ENCODE measurements at places on chromosomes 6 and 20.

DNA sequence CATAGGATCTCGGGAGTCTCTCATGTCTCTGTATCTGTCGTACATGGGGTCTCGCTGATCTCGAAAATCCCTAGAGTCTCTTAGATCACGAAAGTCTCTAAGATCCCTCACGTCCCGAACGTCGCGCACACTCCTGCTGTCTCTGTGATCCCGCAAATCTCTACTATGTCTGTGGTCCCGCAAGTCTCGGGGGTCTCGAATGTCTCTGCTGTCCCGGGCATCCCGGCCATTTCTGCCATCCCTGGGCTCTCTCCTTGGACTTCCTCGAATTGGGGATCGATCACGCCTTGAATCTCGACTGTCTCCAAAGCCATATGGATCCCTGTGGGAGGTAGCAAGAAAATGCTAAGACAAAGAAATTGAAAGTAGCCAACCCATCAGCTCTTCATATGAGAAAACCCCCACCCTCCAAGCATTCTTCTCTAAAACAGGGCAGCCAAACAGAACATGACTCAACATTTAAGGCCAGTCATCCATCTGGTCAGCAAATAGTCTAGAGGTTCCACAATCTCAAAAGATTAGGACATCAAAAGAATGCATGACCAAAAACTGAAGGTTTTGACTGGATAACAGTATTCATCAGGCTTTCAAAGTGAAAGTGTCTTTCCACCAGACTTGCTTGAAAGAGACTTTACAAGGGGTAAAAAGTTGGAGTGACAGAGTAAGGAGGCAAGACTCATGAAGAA is 19.4 kb downstream of the NCOA5 start:
- DNase-seq: no peak

- DNase-seq: no peak
Measured at GRCh38 chr6:14128746-14129145, 11.2 kb downstream of the CD83 start.

DNA sequence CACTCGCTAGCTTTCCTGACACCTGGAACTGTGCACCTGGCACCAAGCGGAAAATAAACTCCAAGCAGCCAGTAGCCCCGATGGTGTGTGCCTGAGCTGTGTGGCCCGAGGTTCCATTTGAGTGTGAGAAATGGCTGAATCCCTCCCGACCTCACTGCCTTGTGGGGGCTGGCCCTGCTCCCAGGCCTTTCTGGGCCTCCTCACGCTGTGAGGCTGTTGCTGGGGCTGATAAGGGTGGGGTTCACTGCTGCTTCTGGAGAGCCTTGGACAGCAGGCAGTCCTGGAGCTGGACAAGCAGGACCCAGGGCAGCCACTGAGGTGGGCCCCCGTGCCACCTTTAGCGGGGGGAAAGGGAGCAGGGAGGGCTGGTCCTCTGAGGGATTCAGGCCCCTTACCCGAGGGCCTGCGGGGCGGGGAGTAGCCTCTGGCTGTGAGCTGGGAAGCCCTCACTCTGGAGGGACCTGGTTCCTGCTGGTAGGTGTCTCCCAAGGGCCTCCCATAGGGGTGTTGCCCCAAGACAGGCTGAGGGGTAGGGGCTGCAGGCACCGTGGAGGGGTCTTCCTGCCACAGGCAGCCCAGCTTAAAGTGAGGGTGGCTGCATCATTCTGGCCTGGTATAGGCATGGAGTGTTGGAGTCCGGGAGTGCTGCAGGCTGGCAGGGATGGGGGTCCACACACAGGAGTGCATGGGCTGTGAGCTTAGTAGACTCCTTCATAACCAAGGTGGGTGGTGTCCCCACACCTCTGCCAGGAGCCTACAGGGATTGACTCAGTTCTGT is 1.7 kb downstream of the PPDPF start:
- DNase-seq: no peak

DNA sequence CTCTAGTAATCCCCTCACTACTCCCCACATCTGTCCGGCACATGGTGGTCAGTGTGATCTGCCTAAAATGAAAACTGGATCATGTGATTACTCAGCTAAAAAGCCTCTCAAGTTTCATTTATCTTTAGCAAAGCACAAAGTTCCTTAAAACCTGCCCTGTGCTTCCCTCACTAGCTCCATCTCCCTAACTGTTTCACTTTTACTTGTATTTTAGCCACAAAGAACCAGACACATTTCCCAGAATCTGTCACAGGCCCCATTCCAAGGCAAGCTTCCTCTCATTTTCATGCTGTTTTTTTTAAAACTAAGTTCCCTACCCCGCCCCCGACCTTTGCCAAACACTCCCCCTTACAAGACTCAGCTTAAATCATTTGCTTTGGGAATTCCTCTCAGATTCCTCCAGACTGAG is 8.9 kb upstream of the IGF2R start:
- no peak for DNase-seq

- no peak for DNase-seq
Measured at GRCh38 chr6:111973927-111974639, 79.8 kb upstream of the CCN6 start.

DNA sequence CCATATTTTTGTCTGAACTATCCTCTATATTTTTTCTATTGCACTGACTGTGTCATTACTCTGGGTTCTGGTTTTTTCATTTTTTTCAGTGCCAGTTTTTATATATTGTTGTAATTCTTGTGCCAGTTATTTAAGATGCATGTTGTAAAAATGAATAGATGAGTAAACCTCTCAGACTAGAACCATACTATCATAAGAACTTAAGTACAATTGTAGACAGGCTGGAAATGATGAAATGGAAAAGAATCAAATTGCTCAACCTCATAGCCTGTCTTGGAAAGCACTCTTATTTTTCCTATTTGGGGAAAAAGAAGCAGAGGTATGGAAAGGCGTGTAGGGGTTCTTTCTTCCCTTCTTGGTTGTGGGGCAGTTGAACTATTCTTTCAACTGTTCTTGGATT is 30.2 kb downstream of the PANK2 start:
- no peak for DNase-seq

- no peak for DNase-seq
Measured at GRCh38 chr6:115976321-115976870, 84.3 kb downstream of the FRK start.

- no peak for DNase-seq
Measured at GRCh38 chr20:17848249-17849048, 120.1 kb downstream of the SNX5 start.

GRCh38 chr6:145816392-145816791 is 1.8 kb upstream of the FBXO30 start:
- DNase-seq: no peak

Data from T-helper 17 cell (primary cell).